Activated CD8-positive, alpha-beta T cell treated with anti-CD3 and anti-CD28 coated beads, Interleukin-2, amount 10 ng/mL, durations not matched to agents 7 days and 5 days (primary cell): ENCODE measurements at places on chromosomes 1 and 21.

DNA sequence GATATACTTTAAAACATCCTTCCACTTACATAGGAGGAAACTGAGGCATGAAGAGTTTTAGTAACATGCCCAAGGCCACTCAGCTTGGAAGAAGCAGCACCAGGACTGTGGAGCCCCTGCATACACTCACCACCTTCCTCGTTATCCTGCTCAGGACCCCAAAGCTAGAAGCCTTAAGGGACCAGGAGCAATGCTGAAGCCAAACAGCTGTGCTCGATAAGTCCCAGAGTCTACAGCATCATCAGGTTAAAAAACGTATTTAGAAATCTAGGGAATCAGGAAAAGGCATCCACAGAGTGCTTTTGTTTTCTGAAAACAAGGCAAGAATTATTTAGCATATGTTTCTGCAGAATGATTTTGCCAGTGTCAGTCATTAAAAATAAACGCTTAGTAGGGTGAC, 301.7 kb upstream of the ESRRG start:
- DNase-seq: no peak

GRCh38 chr1:34690269-34690668, 64.6 kb upstream of the GJB5 start:
- DNase-seq: no peak

DNA sequence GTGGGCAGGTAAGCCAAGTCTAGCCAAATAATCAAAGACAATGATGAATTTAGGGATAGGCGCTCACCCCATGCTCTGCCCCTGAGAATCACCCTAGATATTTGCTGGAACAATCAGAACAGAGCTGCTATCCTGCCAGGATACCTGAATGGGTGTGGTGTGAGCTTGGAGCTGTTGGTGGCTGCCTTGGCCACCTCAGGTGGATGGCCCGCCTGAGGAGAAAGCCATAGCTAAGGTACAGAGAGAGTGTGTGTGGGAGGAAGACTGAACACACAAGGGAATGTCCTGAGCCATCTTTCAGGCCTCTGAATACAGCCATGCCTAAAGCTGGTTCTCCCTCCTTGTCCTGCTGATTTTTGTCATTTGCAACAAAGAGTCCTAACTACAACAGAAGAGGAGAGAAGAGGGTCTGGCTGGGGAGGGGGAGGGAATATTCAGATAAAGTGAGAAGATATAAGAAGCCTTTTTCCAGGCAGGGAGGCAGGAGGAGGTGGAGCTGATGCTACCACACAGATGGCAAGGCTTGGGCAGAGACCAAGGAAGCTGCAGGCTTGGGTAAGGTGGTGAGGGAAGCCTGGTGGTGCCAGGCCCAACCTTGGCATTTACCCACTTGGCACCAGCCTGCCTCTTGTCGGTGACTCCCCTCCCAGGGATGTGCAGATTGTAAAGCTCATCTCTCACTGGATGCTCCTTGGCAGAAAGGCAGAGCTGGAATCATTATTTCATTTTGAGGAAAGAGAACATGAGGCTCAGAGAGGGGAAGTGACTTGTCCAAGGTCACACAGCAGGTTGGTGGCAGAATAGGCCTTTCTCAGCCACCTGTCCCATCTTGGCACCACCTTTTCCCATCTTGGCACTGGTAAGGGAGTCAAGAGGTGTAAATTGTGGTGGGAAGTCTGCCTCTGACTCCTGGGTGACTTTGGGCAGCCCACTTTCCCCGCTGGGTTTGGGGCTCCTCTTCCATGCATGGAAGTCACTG, 49.7 kb downstream of the NKAIN1 start:
- DNase-seq: no peak

DNA sequence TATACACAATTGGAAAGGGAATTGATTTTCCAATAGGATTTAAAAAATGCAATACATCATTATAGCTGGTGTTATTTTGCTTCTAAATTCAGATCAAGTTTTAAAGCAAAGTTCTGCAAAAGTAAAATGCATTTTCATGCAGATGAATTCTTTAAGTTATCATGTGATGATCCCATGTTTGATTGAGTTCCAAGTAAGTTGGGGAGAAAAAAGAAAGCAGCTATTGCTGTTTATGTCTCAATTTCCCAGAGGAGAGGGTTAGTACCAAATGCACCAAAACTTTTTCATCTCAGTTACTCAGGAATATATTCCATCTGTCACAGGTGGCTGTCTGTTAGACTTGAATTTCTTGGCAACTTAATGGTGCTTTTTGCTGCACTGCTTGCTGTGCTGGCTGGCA, 29.7 kb downstream of the HSPA13 start:
- DNase-seq: no peak

GRCh38 chr1:78292361-78292760, 198.4 kb upstream of the PTGFR start:
- no peak for DNase-seq

DNA sequence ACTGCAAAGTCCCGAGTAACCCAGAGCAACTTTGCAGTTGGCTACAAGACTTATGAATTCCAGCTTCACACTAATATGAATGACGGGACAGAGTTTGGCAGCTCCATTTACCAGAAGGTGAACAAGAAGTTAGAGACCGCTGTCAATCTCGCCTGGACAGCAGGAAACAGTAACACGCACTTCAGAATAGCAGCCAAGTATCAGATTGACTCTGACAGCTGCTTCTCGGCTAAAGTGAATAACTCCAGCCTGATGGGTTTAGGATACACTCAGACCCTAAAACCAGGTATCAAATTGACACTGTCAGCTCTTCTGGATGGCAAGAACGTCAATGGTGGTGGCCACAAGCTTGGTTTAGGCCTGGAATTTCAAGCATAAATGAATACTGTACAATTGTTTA, 66.8 kb downstream of the ACBD6 start:
- DNase-seq: no peak

DNA sequence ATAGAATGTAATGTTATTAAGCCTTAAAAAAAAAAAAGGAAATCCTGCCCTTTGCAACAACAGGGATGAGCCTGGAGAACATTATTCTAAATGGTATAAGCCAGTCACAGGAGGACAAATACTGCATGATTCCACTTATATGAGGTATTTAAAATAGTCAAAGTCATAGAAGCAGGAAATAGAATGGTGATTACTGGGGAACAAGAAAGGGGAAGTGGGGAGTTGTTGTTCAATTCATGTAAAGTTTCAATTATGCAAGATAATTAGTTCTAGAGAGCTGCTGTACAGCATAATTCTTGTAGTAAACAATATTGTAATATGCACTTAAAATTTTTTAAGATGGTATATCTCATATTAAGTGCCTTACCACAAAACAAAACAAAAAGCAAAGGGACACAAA, 13.2 kb downstream of the FCER1A start:
- no peak for DNase-seq

DNA sequence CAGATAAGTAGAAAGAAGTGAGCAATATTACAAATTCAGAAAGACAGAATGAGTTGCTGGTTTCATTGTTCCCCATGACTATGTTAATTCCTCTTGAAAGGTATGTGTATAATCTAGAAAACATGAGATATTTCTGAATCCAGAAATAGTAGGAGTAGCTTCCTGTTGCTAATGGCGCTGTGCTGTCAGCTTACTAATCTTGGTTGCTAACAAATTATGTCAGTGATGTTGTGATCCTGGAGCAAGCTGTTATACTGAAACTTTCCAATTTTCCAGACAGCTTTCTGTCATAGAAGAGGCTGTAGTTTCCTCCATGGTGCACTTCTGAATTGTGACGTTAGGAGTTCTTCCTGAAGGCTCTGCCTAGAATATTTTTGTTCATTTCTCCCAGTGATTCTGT, 372.3 kb downstream of the USP25 start:
- DNase-seq: no peak

GRCh38 chr1:244792188-244792850, 43.1 kb upstream of the COX20 start:
- DNase-seq: no peak

DNA sequence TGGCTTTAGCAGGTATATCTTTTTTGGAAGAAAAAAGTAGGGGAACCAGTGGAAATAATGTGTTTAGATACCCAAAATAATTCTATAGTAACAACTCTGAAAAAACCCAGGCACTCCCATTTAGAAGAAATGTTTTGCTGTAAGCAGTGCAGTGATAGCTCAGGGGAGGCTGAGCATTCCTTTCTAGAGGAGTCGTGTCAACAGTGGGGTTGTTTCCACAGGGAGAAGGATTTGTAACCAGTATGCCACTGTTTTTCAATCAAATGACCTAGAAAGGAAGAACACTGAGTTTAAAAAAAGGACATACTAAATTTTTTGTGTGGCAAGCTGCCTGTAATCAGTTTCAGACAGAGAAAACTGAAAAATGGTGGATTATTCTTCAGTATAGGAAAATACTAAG, 2.4 kb downstream of the PGD start:
- no peak for DNase-seq

GRCh38 chr1:171521567-171521966, 36.2 kb downstream of the PRRC2C start:
- no peak for DNase-seq

- no peak for DNase-seq
Measured at GRCh38 chr1:112794654-112795239, 79.6 kb upstream of the PPM1J start.

DNA sequence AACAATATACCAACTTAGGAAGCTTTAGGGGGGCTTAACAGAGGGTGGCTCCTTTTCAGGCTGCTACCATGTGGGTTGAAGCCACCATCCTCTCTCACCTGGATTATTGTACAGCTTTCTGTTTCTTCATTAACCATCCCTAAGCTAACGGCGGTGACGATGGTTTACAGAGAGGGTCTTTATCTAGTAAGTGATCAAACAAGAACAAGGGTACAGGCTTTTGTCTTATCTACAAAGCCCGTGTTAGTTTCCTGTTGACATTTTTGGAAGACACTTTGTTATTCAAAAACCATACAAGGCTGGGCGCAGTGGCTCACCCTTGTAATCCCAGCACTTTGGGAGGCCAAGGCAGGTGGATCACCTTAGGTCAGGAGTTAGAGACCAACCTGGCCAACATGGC, 20.4 kb downstream of the SLC25A33 start:
- DNase-seq: no peak

DNA sequence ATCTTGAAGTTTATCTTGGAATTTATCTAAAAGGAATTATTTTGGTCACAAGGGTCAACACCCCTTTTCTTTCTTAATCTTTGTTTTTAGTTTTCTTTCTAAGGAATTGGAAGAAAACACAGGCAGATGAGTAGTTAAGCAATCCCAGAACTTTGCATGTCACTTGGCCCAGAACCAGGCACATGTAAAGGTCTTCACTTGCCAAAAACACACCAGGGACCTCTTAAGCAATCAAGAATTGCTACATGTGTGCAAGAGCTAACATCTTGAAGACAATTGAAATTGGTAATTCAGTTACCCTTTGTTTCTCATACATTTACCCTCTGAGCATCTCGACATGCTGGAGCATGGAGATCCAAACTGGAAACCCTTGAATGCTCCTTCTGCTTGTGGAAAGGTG, 114.2 kb downstream of the ZC3H11B start:
- no peak for DNase-seq

DNA sequence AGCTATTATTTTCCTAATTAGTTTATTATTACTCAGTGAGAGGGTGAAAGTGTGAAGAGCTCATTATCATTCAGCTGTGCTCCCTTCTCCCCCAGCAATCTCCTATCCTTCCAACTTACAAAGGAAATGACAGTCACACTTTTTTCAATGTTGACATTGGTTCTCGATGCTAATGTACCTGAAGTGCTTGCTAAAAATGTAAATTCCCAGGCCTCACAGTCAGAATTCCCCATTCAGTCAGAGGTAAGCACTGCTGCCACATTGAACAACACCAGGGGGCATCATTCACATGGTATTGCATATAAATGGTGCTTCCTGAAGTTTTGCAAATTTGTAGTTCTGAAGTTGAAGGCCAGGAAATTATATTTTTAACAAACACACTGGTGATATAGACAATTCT, 132.7 kb upstream of the FOXD3 start:
- DNase-seq: no peak

DNA sequence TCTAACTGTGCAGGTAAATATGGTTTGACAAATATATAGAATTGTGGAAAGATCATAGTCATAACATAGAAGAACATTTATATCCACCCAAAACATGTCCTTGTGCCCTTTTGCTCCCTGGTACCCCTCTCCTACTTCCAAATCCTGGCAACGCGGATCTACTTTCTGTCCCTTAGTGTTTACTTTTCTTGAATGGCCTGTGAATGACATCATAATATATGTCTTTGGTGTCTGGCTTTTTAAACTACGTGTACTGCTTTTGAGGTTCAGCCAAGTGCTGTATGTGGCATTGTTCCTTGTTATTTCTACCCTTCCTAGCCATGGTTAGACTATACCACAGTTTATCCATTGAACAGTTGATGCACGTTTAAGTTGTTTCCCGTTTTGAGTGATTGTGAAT, 155.6 kb downstream of the SDCCAG8 start:
- DNase-seq: no peak

DNA sequence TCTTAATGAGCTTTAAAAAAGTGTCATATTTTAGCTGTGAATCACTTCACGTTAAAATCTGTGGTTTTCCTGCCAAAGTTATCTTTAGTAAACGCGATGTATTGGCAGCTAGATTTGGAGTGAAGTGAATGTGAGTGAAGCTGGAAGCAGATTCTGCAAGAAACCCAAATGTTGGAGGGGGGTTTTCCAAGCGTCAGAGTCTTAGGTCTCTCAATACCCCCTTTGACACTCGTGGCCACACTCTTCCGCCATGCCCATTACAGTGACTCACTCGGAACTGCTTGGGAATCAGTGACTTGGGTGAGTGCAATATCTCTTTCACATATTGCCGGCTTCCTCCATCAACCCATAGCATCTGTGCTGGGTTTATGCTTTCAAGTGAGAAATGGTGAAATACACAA, 17.5 kb downstream of the B3GALT5 start:
- DNase-seq: no peak

DNA sequence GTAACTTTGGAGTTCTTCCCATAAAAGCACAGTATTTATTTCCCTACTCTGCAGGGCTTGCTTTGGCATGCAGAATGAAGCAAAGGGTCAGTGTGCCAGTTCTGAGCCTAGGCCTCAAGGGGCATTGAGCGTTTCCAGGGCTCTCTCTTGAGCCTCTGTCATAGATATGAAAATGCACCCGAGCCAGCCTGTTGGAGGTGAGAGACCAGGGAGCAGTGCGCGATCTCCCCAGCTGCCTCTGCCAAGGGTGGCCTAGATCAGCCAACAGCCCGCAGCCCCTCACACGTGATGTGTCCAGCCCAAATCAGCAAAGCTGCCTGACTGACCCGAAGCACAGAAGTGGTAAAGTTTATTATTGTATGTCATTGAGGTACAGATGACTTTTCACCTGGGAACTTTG, 63.7 kb downstream of the TENT5C start:
- DNase-seq: no peak

GRCh38 chr1:33442141-33442540, 11.2 kb upstream of the PHC2 start:
- DNase-seq: no peak

GRCh38 chr21:41220208-41220733, 52.3 kb downstream of the BACE2 start:
- DNase-seq: no peak

- no peak for DNase-seq
Measured at GRCh38 chr21:31473685-31474345, 129.8 kb upstream of the TIAM1 start.

- no peak for DNase-seq
Measured at GRCh38 chr1:10818262-10819197, 22.1 kb upstream of the CASZ1 start.

- DNase-seq: no peak
Measured at GRCh38 chr21:16891821-16892220, 621.0 kb upstream of the CXADR start.

GRCh38 chr1:22153660-22154437, 11.0 kb upstream of the WNT4 start:
- no peak for DNase-seq
